ENCODE measurements at places on chromosomes 3 and 15. TPM values are rescaled to one million over a fixed set of nuclear protein-coding genes. Genes with fewer than 3 reads are reported as not detected.

DNA sequence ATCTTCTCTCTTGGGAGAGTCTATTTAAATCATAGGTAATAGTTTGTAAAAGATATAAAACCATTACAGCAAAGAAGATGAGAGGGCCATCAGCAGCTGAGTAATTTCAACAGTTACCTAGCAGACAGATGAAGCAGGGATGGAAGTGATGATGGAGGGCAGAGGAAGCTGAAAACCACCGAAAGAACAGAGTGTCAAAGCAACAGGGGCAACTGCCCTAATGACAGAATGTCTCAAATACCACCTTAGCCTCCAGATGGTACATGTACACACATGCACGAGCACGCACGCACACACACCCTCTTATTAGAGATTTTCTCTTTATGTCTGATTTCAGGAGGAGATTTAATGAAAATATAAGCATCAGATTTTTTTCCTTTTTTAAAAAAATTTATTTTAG is 64.5 kb downstream of the NEDD4 start:
- H3K27ac ChIP-seq, result no peak overlapping the region
- no peaks in the 10 kb centered on the region for H3K4me1 ChIP-seq
- H3K36me3 ChIP-seq, result no peaks in the 10 kb centered on the region
- no peak for DNase-seq

GRCh38 chr15:74680456-74680855 is 15.4 kb downstream of the EDC3 start:
- H3K27me3 ChIP-seq, result no peaks in the 10 kb centered on the region
- no peak overlapping the region for H3K4me3 ChIP-seq
- no peaks in the 10 kb centered on the region for H3K4me1 ChIP-seq
- no peak for DNase-seq
- H3K27ac ChIP-seq, result no peak overlapping the region
- H3K36me3 ChIP-seq, result no peaks in the 10 kb centered on the region

Gene AGBL1
- total RNA-seq, result not detected

Gene BDH1
- 33.1 TPM for total RNA-seq
